ENCODE measurements at places on chromosomes 2 and 18. TPM values are rescaled to one million over a fixed set of nuclear protein-coding genes. Genes with fewer than 3 reads are reported as not detected.

The OTOS gene
- not detected for total RNA-seq

The SCRN3 gene
- 17.3 TPM for total RNA-seq

The MYO7B gene
- total RNA-seq = under 0.01 TPM

The IL1RL1 gene
- total RNA-seq = not detected

The RGPD3 gene
- total RNA-seq = 0.13 TPM

The CTAGE1 gene
- total RNA-seq = 0.11 TPM

The LCLAT1 gene
- 32.3 TPM for total RNA-seq

The MALL gene
- 42.1 TPM for total RNA-seq

The EFHD1 gene
- not detected for total RNA-seq

Data from GM23248 (cell line).